ENCODE measurements at places on chromosomes 12 and 14.

DNA sequence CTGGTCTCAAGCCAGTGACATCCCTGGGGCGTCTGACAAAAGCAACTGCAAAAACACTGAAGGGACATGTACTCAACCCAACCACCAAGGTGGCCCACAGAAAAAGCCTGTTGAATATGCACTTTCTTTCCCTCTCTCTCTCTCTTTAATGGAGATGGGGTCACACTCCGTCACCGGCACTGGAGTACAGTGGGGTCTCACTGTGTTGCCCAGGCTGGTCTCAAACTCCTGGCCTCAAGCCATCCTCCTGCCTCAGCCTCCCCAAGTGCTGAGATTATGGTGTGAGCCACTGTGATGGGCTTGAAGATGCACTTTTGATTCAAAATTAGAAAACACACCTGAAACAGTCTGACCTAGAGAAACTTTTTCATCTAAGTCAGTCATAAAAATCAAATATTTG is 7.2 kb upstream of the CD27 start:
- no peak for DNase-seq

GRCh38 chr12:6161124-6161882 is 36.8 kb upstream of the VWF start:
- DNase-seq = no peak

DNA sequence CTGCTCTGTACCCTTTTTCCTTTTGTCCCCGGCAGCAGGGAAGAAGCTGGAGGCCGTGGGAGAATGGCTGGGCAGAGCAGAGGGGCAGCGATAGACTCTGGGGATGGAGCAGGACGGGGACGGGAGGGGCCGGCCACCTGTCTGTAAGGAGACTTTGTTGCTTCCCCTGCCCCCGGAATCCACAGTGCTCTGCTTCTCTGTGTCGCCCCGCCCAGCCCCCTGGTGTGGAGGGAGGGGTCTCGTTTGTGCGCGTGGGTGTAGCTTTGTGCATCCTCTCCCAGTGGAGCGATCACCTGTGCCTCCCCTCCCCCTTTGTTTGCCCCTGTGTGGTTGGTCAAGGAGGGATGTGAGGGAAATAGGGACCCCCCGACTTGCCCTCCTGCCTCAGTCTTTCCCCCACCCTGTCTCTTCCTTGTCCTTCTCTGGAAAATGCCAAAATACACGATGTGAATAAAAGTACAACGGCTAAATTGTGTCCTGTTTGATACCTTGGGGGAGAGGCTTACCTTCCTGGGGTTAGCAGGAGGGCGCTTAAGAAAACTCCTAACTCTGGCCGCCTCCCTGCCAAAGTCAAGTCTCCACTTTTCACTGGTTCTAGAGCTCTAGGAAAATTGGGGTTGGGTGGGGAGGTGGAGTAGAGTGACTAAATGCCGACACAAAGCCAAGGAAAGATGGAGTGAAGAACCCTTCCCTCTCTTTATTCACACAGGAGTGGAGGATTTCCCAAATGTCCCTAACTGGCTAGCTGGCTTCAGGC is 990 bp upstream of the TPI1 start:
- DNase-seq = no peak

- DNase-seq = no peak
Observed at GRCh38 chr14:21631084-21631483, 3.7 kb downstream of the OR10G2 start.

GRCh38 chr12:56164345-56164729 is 6.2 kb downstream of the MYL6 start:
- DNase-seq = no peak

DNA sequence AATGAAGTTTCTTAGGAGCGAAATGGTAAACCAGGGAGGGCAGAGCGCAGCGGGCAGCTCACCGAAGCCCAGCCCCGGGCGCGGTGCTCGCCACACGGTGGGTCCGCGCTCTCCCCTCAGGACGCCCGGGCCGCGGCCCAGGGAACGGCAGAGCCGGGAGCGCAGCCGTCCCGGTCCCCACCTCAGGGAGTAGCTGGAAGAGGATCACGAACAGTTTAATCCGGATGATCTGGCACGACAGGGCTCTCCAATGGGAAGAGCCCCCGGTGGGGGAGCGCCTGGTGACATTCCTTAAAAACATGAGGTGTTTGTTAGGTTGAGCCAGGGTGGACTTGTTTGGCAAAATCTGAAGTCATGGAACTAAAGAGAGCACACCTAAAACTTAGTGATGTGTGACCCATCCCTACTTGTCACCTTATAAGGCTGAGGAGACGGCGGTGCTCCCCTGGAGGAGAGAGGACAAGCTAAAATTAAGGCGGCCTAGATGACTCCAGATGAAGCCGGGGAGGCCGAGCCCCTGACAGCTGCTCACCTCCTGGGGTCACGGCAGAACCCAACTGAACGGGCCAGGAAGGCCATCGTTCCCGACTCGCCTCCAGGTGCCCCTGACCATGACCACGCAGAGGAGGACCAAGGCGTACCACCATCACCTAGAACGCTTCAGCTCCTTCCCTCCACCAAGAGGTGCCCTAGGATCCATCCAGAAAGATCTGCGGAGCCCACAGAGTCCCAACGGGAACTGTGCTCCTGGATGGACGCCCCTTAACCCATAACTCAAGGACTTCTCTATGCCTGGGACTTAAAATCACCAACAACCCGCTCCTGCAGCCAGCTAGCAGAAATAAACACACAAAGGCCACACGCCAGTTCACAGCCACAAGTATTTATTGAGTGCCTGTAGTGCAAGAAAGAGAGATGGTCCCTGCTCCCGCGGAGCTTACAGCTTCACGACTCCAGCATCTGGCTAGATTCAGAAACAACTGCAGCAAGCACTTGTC is 866 bp upstream of the PITPNM2 start:
- peak; percentile 3 for DNase-seq

DNA sequence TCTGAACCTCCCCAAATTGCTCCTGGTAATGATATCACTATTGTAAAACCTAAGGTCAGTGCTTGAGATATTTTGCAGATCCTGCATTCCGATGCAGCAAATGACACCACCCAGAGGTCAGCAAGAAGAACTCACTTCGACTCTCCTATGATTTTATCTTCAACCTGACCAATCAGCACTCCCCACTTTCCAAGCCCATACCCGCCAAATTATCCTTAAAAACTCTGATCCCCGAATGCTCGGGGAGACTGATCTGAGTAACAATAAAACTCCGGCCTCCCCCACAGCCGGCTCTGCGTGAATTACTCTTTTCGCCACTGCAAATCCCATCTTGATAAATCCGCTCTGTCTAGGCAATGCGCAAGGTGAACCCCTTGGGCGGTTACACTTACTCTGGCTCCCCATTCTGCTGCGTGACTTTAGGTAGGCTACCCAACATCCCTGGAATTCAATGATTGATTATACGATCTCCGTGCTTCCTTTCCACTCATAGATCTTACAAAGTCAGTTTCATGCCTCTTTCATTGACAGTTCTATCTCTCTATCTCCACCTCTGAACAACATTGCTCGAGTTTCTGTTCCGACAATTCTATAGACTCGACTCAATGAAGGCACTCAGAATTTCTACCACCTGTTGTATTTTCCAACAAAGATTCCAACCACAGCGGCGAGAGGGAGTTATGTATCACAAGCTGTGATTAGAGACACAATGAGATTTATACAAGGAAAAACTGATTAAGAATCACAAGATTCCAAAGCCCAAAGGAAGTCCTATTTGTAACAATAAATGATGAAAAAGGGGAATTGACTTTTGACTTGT is 939 bp downstream of the NPC2 start:
- DNase-seq = no peak

- no peak for DNase-seq
Observed at GRCh38 chr12:1781772-1782171, 38.6 kb upstream of the LRTM2 start.

DNA sequence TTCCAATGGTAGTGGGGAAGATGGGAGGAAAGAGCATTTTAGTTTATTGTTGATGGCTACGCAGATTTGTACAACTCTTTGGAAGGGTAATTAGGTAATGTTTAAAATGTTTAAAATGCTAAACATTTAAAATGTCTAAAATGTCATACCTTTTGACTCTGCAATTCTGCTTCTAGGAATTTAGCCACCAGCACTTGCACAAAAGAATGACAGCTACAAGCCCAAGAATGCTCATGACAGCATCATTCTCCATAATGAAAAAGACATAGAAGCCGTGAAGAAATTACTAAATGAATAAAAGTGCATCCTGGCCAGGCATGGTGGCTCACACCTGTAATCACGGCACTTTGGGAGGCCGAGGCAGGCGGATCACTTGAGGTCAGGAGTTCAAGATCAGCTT is 19.9 kb upstream of the DYNC1H1 start:
- no peak for DNase-seq

- DNase-seq = no peak
Observed at GRCh38 chr12:124715121-124715990, 147.9 kb upstream of the NCOR2 start.

DNA sequence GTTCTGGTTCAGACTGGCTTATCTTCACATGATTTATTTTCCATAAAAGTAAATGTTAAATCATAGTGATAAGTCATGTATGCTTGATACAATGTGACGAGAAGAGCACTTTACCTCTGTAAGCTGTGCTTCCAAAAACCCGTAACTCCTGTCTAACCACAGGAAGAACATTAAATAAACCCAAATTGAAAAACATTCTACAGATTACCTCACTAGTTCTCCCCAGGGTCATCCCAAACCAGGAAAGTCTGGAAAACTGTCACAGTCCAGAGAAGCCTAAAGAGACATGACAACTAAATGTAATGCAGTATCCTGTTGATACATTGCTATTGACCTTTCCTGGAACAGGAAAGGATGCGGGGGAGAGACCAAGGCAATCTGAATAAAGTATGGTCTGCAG is 32.5 kb upstream of the DUSP6 start:
- no peak for DNase-seq

DNA sequence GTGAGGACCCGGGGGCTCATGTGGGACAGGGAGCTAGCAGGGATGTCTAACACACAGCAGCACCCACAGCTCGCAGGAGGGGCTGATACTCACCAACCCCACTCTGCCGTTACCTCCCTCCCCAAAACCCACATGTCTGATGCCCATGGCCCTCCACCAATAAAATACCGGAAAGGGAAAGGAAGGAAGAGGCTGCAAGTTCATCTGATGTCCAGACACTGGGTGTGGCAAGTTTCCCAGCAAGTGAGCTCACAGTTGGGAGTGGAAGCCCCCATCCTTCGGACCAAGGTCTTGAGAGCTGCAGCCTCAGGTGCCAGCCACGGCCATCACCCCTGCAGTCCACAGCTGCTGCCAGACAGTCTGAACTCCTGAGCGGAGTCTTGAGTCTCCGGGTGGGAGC is 39.3 kb upstream of the DIO3 start:
- DNase-seq = no peak

DNA sequence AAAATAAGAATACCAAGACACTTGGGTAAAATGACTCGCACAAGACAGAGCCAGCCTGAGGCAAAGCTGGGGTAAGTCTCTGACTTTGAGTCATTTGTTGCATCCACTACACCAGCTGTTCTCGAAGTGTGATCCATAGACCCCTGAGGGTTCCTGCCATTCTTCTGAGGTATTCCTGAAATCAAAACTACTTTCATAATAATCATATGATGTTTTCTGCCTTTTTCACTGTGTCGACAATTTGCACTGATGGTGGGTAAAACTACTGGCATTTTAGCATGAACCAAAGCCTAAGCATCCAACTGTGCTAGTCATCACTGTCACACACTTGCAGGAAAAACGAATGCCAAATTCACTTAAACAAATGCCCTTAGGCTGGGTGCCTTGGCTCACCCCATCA is 135.5 kb upstream of the FUT8 start:
- DNase-seq = no peak

GRCh38 chr12:52434081-52434733 is at the start of gene KRT75:
Gene KRT75 (minus strand): TSS chr12:52434371. CDS start chr12:52434304, 67 bp downstream.
- no peak for DNase-seq

GRCh38 chr14:22848351-22849164 is 12.2 kb downstream of the MMP14 start:
- DNase-seq = no peak

- no peak for DNase-seq
Observed at GRCh38 chr12:132529156-132529839, 39.3 kb downstream of the FBRSL1 start.
